ENCODE measurements at places on chromosomes 4 and X. TPM values are rescaled to one million over a fixed set of nuclear protein-coding genes. Genes with fewer than 3 reads are reported as not detected.

The DCX gene
- not detected for total RNA-seq

The CHRNA9 gene
- not detected for total RNA-seq

DNA sequence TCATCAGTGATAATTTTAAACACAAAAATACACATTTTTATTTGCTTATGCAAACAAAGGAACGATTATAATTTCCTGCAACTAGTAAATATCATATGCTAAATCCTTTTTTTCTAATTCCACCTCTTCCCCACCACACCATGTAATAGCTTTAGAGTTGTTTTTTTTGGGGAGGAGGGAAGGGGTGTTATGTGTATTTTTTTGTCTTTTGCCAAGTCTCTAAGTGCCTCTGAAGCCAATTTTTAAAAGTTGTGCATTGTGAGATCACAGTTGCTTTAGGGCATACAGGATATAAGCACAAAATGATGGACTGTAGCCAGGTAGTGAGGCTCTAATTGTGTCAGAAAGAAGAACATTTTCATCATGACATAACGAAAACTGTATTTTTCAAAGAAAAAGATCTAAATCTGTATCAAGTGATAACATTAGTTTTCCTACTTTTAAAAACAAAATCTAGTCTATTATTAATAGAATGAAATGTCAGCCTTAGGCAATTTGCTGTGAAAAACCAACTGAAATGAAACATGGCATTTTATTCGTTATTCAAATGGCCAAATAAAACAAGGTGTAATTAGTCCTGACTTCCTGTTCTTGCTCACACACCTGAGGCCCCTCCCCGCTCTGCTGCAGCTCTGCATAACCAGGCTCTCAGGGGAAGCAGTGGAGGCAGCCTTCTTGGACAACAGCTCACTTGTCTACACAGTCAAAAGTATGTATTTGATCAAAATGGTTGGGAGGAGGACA is 157.4 kb downstream of the PALLD start:
- no peaks in the 10 kb centered on the region for H3K27me3 ChIP-seq
- no peaks in the 10 kb centered on the region for H3K4me1 ChIP-seq
- H3K36me3 ChIP-seq: no peaks in the 10 kb centered on the region
- no peak for DNase-seq
- no peak overlapping the region for H3K4me3 ChIP-seq

GRCh38 chrX:16855363-16856075 is 14.6 kb downstream of the RBBP7 start:
- H3K4me1 ChIP-seq: no peaks in the 10 kb centered on the region
- H3K27me3 ChIP-seq: no peaks in the 10 kb centered on the region
- no peak for DNase-seq
- no peaks in the 10 kb centered on the region for H3K36me3 ChIP-seq

GRCh38 chr4:27779827-27780226 is 919.2 kb downstream of the STIM2 start:
- H3K27me3 ChIP-seq: no peaks in the 10 kb centered on the region
- no peaks in the 10 kb centered on the region for H3K4me1 ChIP-seq
- no peak overlapping the region for H3K4me3 ChIP-seq
- no peak overlapping the region for H3K27ac ChIP-seq
- no peaks in the 10 kb centered on the region for H3K36me3 ChIP-seq

GRCh38 chr4:41236032-41236431 is 20.7 kb upstream of the UCHL1 start:
- H3K4me3 ChIP-seq: no peak overlapping the region
- H3K27ac ChIP-seq: no peak overlapping the region
- DNase-seq: no peak
- no peaks in the 10 kb centered on the region for H3K36me3 ChIP-seq
- no peaks in the 10 kb centered on the region for H3K4me1 ChIP-seq

The GPAT3 gene
- total RNA-seq: 2.1 TPM

DNA sequence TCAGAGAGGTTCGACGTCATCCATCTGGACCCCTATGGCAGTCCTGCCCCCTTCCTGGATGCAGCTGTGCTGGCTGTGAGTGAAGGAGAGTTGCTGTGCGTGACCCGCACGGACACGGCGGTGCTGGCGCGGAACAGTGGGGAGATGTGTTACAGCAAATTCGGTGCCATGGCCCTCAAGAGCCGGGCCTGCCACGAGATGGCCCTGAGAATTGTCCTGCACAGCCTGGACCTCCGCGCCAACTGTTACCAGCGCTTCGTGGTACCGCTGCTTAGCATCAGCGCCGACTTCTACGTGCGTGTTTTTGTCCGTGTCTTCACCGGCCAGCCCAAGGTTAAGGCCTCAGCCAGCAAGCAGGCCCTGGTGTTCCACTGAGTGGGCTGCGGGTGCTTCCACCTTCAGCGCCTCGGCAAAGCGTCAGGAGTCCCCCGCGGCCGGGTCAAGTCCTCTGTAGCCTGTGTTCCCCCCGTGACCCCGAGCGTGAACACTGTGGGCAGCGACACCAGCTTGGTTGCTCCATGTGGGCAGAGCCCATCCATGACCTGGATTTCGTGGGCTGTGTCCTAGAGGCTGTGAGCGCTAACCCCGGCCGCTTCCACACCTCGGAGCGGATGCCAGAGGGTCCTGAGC is 186.7 kb upstream of the SLITRK2 start:
- H3K27ac ChIP-seq: no peak overlapping the region
- no peak overlapping the region for H3K4me3 ChIP-seq
- DNase-seq: no peak
- no peaks in the 10 kb centered on the region for H3K27me3 ChIP-seq

- H3K4me3 ChIP-seq: no peak overlapping the region
- H3K4me1 ChIP-seq: no peaks in the 10 kb centered on the region
- DNase-seq: no peak
- no peaks in the 10 kb centered on the region for H3K27me3 ChIP-seq
- no peak overlapping the region for H3K27ac ChIP-seq
Observed at GRCh38 chr4:15130441-15130840, 128.2 kb downstream of the CPEB2 start.

The MAGEC1 gene
- not detected for total RNA-seq

DNA sequence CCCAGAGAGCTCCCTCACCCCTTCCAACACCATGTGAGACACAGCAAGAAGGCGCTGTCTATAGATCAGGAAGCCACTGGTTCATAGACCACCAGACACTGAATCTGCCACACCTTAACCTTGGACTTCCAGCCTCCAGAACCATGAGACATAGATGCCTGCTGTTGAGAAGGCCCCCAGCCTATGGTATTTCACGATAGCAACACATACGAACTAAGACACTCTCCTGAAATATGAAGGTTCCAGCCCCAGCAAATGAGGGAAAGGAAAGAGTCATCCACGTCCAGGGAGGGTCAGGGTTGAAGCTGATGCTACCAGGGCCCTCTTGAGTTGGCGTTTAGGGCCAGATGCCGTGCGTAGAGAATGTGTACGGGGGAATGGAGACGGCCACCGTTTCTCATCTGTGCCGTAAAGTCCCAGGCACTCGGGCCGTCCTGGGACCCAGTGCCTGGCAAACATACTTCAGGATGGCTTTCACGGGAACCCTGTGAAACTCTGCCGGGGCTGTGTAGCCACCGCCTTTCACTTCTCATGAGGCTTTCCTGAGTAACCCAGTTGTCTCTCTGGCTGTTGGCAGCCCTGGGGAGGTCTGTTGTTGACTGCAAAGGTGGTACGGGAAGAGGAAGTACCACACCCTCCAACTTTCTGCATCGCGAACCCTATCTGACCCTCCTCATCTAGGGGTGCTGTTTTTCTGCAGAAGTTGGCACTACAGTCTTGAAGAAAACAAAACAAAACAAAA is 17.7 kb upstream of the P2RY8 start:
- no peaks in the 10 kb centered on the region for H3K27me3 ChIP-seq
- no peak overlapping the region for H3K4me3 ChIP-seq
- H3K27ac ChIP-seq: no peak overlapping the region
- no peaks in the 10 kb centered on the region for H3K4me1 ChIP-seq

The TCEAL7 gene
- total RNA-seq: 10.5 TPM

DNA sequence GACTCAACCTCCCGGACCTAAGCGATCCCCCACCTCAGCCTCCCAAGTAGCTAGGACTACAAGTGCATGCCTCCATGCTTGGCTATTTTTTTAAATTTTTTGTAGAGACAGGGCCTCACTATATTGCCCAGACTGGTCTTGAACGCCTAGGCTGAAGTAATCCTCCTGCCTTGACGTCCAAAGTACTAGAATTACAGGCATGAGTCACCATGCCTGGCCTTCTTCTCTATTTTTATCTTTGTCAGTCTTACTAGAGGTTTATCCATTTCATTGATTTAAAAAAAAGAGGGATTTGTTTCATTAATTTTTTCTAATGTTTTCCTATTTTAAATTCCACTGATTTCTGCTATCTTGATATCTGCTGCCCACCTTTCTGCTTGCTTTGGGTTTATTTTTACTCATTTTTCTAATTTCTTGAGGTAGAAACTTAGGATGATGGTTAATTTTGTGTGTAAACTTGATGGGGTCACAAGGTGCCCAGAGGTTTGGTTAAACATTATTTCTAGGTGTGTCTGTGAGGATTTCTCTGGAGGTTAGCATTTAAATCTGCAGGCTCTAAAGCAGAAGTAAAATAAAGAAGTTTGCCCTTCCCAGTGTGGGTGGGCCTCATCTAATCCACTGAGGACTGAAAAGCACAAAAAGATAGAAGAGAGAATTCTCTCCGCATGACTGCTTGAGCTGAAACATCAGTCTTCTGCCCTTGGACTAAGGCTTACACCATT is 116.2 kb upstream of the DCLK2 start:
- H3K27ac ChIP-seq: no peak overlapping the region
- no peaks in the 10 kb centered on the region for H3K36me3 ChIP-seq
- H3K27me3 ChIP-seq: no peaks in the 10 kb centered on the region
- H3K4me3 ChIP-seq: no peak overlapping the region
- no peaks in the 10 kb centered on the region for H3K4me1 ChIP-seq

GRCh38 chr4:40178672-40179071 is 18.2 kb upstream of the RHOH start:
- H3K4me1 ChIP-seq: peaks cover 11% of the 10 kb centered on the region
- H3K27me3 ChIP-seq: no peaks in the 10 kb centered on the region
- no peak overlapping the region for H3K4me3 ChIP-seq
- H3K36me3 ChIP-seq: no peaks in the 10 kb centered on the region

DNA sequence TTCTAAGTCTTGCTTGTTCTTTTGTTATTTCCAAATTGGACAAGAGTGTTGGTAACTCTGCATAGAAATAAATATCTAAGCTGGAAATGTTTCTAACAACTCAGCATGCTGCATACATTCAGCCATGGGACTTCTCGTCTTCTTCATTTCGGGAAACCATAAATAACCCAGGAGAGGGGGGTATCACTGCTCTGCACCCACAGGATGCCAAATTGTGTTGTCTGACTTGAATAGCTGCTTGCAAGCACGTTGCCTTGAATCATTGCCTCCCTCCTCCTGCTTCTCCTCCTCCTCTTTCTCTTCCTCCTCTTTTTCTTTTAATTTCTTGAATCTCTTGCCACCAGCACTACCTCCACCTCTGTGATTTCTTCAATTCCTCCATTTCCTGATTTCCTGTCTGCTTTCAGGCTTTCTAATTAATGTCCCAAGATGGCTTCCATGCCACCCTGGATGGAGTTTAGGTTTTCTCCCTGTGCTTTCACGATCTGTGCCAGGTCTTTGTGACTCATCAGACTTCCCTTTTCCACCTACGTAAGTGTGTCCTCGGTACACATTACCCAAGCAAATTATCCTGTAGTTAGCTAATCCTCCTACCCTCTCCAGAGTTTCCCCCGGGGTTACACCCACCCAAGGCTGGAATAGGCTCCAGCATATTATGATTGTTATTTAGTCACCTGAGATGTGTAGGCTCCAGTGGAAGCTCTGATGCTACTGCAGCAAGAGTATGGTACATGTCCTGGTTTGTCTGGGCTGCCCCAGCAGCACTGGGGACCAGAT is 122.6 kb upstream of the VCX3B start:
- H3K27me3 ChIP-seq: no peaks in the 10 kb centered on the region
- H3K4me1 ChIP-seq: no peaks in the 10 kb centered on the region
- DNase-seq: no peak
- no peak overlapping the region for H3K27ac ChIP-seq
- H3K4me3 ChIP-seq: no peak overlapping the region

DNA sequence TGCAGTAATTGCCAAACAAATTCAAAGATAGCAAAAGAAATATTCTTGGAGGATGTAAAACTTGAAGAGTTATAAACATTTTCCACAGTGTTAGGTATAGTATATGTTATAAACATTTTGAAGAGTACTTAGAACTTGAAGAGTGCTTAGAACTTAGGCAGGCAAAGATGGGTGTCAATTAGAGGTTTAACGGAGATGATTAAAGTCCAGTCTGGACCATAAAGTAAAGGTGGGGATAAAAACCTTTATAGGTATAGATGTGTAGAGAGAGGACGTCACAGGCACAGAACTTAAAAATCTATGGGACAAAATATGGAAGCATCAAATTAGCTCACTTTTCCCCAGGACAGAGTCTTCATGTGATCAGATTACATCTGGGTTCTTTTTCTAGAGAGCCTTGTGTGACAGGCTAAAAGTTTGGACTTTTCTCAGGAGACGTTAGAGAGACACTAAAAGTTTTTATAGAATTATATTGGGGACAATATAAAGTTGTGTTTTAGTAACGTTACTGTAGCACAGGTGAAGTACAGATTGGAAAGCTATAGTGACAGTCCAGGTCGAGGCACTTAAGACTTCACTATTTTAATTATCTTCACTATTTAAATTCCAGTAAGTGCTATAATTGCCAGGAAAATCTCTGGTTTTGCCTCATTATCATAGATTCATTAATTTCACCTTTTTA is 13.3 kb upstream of the MAD2L1 start:
- no peaks in the 10 kb centered on the region for H3K4me1 ChIP-seq
- no peak overlapping the region for H3K4me3 ChIP-seq
- no peaks in the 10 kb centered on the region for H3K36me3 ChIP-seq
- no peak overlapping the region for H3K27ac ChIP-seq
- H3K27me3 ChIP-seq: no peaks in the 10 kb centered on the region

The CTAG2 gene
- total RNA-seq: not detected

The NSG1 gene
- 1.0 TPM for total RNA-seq

- no peaks in the 10 kb centered on the region for H3K4me1 ChIP-seq
- peaks cover 11% of the 10 kb centered on the region for H3K36me3 ChIP-seq
- no peak overlapping the region for H3K27ac ChIP-seq
- no peak for DNase-seq
Observed at GRCh38 chr4:153603258-153603657, 80.8 kb upstream of the TLR2 start.

GRCh38 chr4:152572417-152573086 is 36.7 kb upstream of the FBXW7 start:
- H3K27me3 ChIP-seq: no peaks in the 10 kb centered on the region
- peaks cover 7% of the 10 kb centered on the region for H3K4me1 ChIP-seq
- no peak overlapping the region for H3K27ac ChIP-seq
- H3K36me3 ChIP-seq: no peaks in the 10 kb centered on the region
- peak; percentile 4 for DNase-seq

- peak overlapping the region; percentile 78 for H3K27ac ChIP-seq
- peak; percentile 93 for DNase-seq
- H3K27me3 ChIP-seq: no peaks in the 10 kb centered on the region
- H3K4me3 ChIP-seq: no peak overlapping the region
Observed at GRCh38 chr4:140252742-140253555, 99.0 kb upstream of the MAML3 start.

GRCh38 chr4:146098397-146098796 is 77.1 kb upstream of the LSM6 start:
- no peaks in the 10 kb centered on the region for H3K27me3 ChIP-seq
- DNase-seq: no peak
- H3K36me3 ChIP-seq: no peaks in the 10 kb centered on the region
- no peak overlapping the region for H3K27ac ChIP-seq
- H3K4me1 ChIP-seq: no peaks in the 10 kb centered on the region
- H3K4me3 ChIP-seq: no peak overlapping the region
